ENCODE measurements at places on chromosomes 5 and 9.
A peak's percentile ranks its signal among the peaks of the same experiment; 100 is the strongest.

- no peak for DNase-seq
- no peaks in the 10 kb centered on the region for H3K27me3 ChIP-seq
Measured at GRCh38 chr5:17802256-17802655, 168.0 kb downstream of the TAF11L14 start.

DNA sequence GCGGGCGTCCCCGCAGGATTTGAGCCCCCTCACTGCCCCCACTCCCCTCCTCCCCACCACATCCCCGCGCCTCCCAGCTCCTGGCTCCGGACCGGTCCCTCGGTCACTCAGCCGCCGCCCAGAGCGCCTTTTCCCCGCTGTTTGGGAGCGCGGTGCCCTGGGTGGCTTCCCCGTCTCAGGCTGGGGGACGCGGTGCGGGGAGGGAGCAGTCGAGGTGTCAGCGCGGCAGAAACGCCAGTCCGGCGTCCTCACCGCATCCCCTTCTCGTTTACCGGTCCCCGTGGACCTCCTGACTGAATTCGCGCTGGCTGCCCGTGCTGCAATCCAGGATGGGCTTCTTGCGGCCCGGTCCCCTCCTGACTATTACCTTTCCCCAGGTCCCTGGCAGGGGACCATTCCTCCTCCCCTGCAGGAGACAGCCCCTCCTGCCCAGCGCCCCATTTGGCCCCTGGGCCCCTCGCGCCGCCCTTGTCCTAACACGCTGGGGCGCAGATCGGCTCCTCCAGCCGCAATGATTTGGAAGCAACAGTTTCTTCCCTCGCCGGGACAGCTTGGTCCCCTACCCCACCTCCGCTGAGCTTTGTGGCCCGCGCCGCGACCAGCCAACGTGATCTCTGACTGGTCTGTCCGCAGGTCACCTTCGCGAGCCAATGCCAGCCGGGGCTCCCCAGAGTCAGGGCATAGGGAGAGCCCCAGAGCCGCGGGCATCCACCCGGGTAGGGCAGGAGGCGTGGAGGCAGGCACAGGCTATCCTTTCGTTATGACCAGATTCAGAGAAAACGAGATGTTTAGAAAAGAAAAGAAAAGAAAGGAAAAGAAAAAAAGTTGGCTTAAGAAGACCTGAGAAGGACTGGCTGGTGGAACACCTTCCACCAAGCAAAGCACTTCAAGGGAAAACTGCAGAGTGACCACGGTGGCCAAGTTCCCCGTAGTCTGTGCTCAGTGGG is 1.2 kb downstream of the ANKRD33B start:
- no peak for DNase-seq
- H3K27ac ChIP-seq = no peak overlapping the region
- H3K27me3 ChIP-seq = peaks cover 12% of the 10 kb centered on the region
- H3K36me3 ChIP-seq = no peaks in the 10 kb centered on the region
- peaks cover 26% of the 10 kb centered on the region for H3K4me1 ChIP-seq
- H3K4me3 ChIP-seq = peak overlapping the region; percentile 60

DNA sequence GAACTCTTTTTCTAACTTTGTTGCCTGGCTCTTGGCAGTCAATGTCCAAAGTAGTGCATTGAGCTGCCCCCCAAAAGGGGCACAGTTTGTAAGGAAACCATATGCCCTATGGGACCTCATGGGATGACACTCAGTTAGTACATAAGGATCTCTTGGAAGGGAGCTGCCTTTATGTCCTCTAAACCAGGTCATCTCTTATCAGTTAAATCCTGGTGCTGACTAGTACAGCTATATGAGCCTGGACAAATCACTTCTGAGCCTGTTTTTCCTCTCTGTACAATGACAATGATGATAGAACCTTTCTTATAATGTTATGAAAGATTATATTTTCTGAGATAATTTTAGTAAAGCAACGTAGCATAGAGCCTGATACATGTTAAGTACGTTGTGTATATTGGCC is 44.1 kb downstream of the PIK3R1 start:
- H3K27me3 ChIP-seq = no peaks in the 10 kb centered on the region
- H3K4me3 ChIP-seq = no peak overlapping the region
- peaks cover 4% of the 10 kb centered on the region for H3K36me3 ChIP-seq

GRCh38 chr5:173849908-173850307 is 38.2 kb upstream of the CPEB4 start:
- no peaks in the 10 kb centered on the region for H3K36me3 ChIP-seq
- H3K27me3 ChIP-seq = no peaks in the 10 kb centered on the region
- peaks cover 8% of the 10 kb centered on the region for H3K4me1 ChIP-seq
- no peak overlapping the region for H3K27ac ChIP-seq

- no peak for DNase-seq
- peak overlapping the region; percentile 57 for H3K27ac ChIP-seq
- H3K27me3 ChIP-seq = no peaks in the 10 kb centered on the region
- no peaks in the 10 kb centered on the region for H3K36me3 ChIP-seq
- peak overlapping the region; percentile 91 for H3K4me3 ChIP-seq
Measured at GRCh38 chr9:36486329-36486932, 86.3 kb upstream of the MELK start.

GRCh38 chr5:141785711-141786110 is 92.5 kb downstream of the PCDH1 start:
- no peak overlapping the region for H3K4me3 ChIP-seq
- no peaks in the 10 kb centered on the region for H3K36me3 ChIP-seq
- H3K4me1 ChIP-seq = peaks cover 7% of the 10 kb centered on the region

DNA sequence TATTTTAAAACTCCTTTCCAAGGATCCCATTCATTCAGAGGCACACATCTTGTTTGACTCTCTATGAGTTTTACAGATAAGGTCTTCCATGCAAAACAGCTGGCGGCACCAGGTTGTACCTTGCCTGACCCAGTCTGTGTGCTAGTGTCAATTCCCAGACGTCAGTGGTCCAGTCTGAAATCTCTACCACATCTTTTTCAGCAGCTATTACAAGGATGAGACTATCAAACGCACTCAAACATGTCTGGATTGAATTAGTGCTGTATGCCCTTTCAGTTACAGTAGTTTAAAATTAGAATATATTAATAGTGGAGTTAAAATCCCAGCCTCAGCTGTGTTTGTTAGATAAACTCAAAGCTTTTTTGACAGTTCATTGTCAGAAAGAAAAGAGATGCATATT is 11.7 kb downstream of the CDC14B start:
- no peaks in the 10 kb centered on the region for H3K27me3 ChIP-seq
- H3K4me1 ChIP-seq = peaks cover 15% of the 10 kb centered on the region
- DNase-seq = no peak
- H3K27ac ChIP-seq = no peak overlapping the region

- H3K4me3 ChIP-seq = no peak overlapping the region
- no peak for DNase-seq
- H3K36me3 ChIP-seq = no peaks in the 10 kb centered on the region
Measured at GRCh38 chr5:83482961-83483360, 11.4 kb downstream of the VCAN start.

- H3K27me3 ChIP-seq = peaks cover 28% of the 10 kb centered on the region
- no peaks in the 10 kb centered on the region for H3K4me1 ChIP-seq
- no peak overlapping the region for H3K4me3 ChIP-seq
Measured at GRCh38 chr9:131068076-131068816, 28.1 kb upstream of the AIF1L start.

- no peak overlapping the region for H3K27ac ChIP-seq
- no peak for DNase-seq
- H3K4me3 ChIP-seq = no peak overlapping the region
- H3K4me1 ChIP-seq = no peaks in the 10 kb centered on the region
- H3K36me3 ChIP-seq = no peaks in the 10 kb centered on the region
Measured at GRCh38 chr5:35092703-35093102, 45.0 kb upstream of the AGXT2 start.

Data from keratinocyte (primary cell).